ENCODE measurements at places on chromosomes 16 and 17.

- no peak for DNase-seq
These were observed 32.0 kb upstream of the TOX3 start for GRCh38 chr16:52578829-52579498.

GRCh38 chr17:33260638-33261037 lies 32.5 kb downstream of the ASIC2 start:
- DNase-seq = no peak

GRCh38 chr17:42775534-42776098 lies 2.4 kb downstream of the VPS25 start:
- no peak for DNase-seq

GRCh38 chr16:81645266-81645694 lies 133.8 kb upstream of the PLCG2 start:
- no peak for DNase-seq

DNA sequence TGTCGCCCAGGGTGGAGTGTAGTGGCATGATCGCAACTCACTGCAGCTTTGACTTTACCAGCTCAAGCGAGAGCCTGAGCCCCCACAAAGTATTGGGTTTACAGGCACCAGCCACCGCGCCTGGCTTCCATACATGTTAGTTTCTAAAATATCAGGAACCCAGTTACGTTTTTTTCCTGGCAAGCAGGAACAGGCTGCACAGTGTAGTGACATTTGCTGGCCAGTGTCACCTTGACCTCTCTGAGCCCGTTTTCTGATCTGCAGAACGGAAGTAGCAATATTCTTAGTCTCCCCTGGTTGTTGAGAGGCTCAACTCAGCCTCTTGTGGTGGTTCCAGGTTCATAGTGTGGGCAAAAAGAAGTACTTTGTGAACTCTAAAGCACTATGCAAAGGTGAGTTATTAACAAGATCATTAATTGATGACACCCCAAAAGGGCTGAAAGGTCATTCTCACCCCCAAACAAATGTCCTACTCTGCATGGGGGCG lies 15.6 kb downstream of the IGF2BP1 start:
- no peak for DNase-seq

GRCh38 chr17:55639096-55639495 lies 83.6 kb downstream of the TMEM100 start:
- DNase-seq = no peak

- DNase-seq = no peak
These were observed 529.1 kb downstream of the NPIPA7 start for GRCh38 chr16:16908077-16908476.

GRCh38 chr17:11499881-11500280 lies 98.4 kb upstream of the DNAH9 start:
- no peak for DNase-seq

GRCh38 chr16:1472974-1473373 lies 1.9 kb downstream of the CLCN7 start:
- DNase-seq = no peak

DNA sequence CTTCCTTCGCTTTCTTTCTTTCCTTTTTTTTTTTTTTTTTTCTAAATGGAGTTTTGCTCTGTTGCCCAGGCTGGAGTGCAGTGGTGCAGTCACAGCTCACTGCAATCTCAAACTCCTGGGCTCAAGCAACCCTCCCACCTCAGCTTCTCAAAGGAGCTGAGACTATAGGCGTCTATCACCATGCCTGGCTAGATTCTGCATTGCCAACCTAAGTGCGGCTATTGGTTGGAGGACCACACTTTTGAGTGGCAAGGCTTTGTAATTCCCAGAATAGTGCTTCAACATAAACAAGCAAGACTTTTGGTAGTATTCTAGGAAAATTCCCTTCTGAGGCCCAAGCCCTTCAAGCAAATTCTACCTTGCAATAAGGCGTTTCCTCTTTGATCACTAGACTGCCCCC lies 107.8 kb downstream of the YPEL2 start:
- no peak for DNase-seq

- no peak for DNase-seq
These were observed 55.0 kb downstream of the SMPD3 start for GRCh38 chr16:68393333-68393732.

DNA sequence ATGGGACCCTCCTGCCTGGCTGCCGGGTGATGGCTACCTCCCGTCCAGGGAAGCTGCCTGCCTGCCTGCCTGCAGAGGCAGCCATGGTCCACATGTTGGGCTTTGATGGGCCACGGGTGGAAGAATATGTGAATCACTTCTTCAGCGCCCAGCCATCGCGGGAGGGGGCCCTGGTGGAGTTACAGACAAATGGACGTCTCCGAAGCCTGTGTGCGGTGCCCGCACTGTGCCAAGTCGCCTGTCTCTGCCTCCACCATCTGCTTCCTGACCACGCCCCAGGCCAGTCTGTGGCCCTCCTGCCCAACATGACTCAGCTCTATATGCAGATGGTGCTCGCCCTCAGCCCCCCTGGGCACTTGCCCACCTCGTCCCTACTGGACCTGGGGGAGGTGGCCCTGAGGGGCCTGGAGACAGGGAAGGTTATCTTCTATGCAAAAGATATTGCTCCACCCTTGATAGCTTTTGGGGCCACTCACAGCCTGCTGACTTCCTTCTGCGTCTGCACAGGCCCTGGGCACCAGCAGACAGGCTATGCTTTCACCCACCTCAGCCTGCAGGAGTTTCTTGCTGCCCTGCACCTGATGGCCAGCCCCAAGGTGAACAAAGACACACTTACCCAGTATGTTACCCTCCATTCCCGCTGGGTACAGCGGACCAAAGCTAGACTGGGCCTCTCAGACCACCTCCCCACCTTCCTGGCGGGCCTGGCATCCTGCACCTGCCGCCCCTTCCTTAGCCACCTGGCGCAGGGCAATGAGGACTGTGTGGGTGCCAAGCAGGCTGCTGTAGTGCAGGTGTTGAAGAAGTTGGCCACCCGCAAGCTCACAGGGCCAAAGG lies 36.8 kb downstream of the NLRC5 start:
- DNase-seq = no peak

GRCh38 chr16:75471723-75472633 lies 7.5 kb upstream of the TMEM170A start:
- DNase-seq = peak; percentile 63

- DNase-seq = no peak
These were observed 56.1 kb downstream of the IRF8 start for GRCh38 chr16:85954927-85955519.

- no peak for DNase-seq
These were observed 2.3 kb downstream of the ENPP7 start for GRCh38 chr17:79732804-79733691.

DNA sequence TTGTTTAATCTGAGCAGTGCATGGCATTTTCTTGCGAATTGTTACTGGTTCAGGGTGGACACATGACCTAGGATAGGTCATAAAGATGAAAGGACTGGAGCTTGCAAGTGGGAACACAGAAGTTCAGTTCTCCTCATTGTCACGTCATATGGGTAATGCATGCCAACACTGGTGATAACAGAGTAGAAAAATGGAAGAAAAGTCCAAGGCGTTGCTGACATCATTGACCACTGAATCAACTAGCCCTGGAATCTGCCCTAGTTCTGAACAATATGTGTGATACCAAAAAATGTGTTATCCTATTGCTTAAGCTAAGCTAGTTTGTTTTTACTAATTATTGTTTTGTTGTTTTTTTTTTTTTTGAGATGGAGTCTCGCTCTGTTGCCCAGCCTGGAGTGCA lies 234.2 kb upstream of the MAF start:
- DNase-seq = no peak

DNA sequence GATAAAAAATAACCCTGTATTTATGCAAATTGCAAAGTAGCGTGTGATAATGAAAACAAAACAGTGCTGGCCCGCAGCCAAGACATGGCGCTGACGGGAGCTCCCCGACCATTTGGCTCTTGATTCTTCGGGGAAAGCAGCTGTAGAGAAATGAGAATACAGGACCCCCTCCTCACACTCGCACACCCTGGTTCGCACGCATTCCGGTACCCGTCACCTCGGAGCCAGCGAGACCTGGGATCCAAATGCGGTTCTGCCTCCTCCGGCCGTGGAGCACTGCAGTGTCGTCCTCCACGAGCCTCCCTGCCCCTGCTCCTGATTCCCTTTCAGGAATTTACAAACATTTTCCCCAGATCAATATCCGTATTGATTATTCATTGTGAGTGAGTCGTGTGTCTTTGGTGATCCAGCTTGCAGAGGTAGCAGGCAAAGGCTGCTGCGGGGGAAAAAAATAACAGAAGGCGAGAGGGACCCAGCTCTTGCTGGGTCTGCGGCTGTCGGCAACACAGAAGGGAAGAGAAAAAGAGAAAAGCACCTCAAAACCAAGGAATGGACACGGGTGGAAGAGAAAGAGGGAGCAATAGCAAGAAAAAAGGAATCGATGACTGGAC lies 184.1 kb upstream of the ZFHX3 start:
- no peak for DNase-seq

- no peak for DNase-seq
These were observed 498 bp downstream of the PKMYT1 start for GRCh38 chr16:2979669-2980226.

- no peak for DNase-seq
These were observed 148.1 kb downstream of the SOCS1 start for GRCh38 chr16:11107780-11108465.

DNA sequence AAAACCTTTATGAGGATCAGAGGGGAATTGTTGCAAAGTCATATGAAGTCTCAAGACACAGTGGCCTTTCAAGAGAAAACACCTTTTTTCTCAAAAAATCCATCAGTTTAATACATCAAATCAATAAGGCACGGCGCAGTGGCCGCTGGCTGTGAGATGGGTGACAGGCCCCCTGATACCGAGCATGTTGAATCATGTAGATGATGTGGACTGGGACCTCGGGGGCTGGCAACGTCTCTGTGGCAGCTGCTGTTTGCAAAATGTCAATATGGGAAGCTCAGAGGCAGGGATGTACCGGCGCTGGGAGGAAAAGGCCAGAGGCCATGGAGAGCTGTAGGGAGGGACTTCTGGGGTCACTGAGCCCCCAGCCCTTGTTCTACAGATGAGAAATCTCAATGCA lies 169.1 kb downstream of the GSG1L start:
- no peak for DNase-seq

DNA sequence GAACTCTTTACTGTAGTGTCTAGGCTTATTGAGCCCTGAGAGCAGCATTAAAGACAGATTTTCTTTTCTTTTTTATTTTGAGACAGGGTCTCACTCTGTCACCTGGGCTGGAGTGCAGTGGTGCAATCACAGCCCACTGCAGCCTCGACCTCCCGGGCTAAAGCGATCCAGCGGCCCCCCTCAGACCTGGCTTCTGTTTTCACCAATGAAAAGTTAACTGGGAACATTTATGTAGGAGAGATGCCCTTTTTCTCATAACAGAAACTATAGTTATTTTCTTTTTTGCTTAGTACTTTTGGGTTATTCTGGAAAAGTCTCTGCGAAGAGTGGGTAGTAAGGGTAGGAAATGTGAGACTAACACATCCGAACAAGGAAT lies 1.5 kb downstream of the MAP1LC3B start:
- DNase-seq = no peak

- DNase-seq = no peak
These were observed 35.7 kb upstream of the NDRG4 start for GRCh38 chr16:58464047-58464915.

GRCh38 chr16:53891409-53892139 lies 187.6 kb downstream of the FTO start:
- DNase-seq = no peak

DNA sequence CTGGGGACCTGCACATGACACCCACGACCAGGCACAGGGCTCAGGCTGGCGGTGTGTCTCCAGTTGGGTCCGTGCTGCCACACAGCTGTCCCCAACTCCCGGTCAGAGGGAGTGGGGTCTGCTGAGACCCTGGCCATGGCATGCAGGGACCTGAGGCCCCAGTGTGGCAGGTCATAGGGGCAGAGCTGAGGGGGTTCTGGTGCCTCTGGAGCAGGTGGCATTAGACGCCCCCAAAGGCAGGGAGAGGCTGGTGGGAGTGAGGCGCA lies 4.2 kb downstream of the NUBP2 start:
- DNase-seq = no peak

DNA sequence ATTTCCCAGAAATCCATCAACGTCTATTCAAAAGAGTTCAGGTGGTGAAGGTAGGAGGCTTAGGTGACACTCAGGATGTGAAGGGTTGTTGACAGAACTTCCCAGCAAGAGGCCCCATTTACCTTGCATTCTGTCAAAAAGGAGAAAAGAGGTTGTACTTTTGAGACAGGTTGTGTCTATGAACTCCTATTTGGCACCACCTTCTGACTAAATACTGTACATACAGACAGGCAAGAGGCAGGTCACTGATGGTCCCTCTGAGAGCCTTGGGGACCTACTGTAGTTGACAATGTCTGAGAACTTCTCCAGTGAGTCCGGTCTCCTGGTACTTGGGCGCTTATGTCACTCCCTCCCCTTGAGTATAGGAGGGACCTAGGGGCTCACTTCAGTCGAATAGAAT lies 479.3 kb upstream of the ZFHX3 start:
- no peak for DNase-seq

DNA sequence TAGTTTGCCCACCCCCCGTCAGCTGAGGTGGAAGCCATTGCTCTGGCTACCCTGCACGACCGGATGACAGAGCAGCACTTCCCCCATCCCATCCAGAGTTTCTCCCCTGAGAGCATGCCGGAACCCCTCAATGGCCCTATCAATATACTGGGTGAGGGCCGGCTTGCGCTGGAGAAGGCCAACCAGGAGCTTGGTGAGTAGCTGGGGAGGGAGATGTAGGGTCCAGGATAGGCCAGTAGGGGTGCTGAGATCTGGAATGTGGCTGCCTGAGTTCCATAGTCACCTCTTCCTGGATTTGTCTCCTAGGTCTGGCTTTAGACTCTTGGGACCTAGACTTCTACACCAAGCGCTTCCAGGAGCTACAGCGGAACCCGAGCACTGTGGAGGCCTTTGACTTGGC lies 6.4 kb downstream of the PFAS start:
- no peak for DNase-seq

- no peak for DNase-seq
These were observed 10.7 kb upstream of the USP10 start for GRCh38 chr16:84689111-84689510.
